Esophagus mucosa (tissue), 1 donor: ENCODE measurements at places on chromosomes 4 and X. TPM values are rescaled to one million over a fixed set of nuclear protein-coding genes. Genes with fewer than 3 reads are reported as not detected.

DNA sequence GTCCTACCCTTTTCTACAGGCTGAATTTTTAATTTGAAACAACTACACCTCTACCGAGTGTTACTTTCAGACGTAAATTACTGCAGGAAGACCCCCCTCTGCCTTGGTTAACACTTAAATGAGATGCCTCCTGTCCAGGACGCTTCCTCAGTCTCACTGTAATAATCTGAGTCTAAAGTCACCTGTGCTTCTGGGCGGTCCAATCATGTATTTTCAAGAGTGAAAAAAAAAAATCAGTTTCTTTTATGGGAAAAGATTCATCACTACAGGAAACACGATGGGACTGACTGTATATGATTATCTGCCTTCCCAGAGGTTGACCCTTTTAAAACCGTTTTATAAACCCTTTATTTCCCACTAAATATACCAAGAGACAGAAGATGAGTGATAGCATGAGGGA, 776 bp downstream of the RBM47 start:
- ATAC-seq, result peak; percentile 8

GRCh38 chrX:52361941-52362340, 6.9 kb upstream of the XAGE2 start:
- ATAC-seq, result no peak

ANAPC10 gene
- total RNA-seq, result 13.5 TPM

TCEAL7 gene
- total RNA-seq, result 0.16 TPM

DNA sequence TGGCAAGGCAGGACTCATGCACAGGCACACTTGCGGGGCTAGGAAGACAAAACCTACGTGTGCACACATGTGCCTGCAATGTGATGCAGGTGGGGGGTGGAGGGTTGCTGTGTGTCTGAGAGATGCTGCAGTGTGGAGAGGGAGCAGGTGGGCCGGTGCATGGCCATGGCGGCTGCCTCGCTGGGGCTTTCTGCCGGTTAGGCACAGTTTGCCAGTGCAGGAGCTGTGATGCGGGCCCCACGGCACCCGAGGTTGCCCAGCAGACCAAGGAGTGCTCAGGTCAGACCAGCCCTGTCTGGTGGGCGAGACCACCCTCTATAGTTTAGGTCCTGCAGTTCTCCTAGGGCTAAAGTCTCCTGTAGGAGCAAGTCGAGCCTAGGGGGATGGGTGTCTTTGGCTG, 4.4 kb upstream of the AFM start:
- no peak for ATAC-seq

ADH4 gene
- 0.40 TPM for total RNA-seq

YY2 gene
- 0.56 TPM for total RNA-seq

TIGD2 gene
- 3.6 TPM for total RNA-seq

SPACA5 gene
- total RNA-seq, result not detected

SMPX gene
- not detected for total RNA-seq

GRCh38 chr4:38664706-38665401, 855 bp downstream of the KLF3 start:
- ATAC-seq, result peak; percentile 0

DNA sequence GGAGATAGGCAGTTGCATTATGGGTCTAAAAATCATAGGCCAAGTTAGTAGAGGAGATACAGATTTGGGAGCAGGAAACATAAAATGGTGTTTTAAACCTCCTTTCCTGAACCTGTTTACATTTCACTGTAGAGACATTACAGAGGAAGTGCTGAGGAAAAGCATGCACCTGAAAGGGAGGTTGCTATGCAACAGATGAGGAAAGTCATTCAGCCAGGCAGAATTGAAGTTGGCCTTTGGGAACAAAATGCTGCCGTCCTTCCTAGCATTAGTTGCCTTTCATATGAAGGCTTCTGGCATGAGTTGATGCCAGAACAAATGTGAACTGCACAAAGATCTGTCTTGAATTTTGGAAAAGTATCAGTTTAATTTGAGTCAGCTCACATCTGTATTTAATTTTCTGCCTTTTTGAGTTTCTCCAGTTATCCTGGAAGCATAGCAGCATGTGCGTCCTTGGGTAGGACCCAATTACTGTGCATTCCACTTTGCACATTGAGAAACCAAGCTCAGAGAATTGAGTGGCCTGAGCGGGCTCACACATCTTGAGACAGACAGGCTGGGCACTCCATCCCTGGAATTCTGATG, 38.2 kb downstream of the MAGED1 start:
- no peak for ATAC-seq

GRCh38 chr4:5340991-5341451, 289.7 kb downstream of the STK32B start:
- no peak for ATAC-seq

DNA sequence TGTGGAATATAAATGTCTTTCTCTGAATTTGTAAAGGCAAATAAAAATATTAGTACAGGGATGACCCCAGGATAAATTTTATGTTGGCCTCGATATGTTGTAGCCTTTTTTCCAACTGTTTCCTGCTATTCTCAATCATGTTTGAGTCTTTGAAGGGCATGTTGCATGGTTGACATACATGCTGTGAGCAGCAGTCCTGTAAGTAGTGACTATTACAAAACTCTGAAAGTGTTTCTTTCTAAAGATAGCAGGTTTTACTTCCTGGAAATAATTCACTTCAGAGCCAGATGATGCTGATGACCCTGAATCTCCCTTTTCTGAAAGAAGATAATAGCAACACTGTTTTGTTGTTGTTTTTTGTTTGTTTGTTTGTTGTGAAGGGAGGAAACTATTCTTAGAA, 393.0 kb upstream of the GNPDA2 start:
- ATAC-seq, result no peak
